ENCODE measurements at places on chromosomes 12 and 14. TPM values are rescaled to one million over a fixed set of nuclear protein-coding genes. Genes with fewer than 3 reads are reported as not detected.

GRCh38 chr12:66072135-66072534 lies 58.4 kb downstream of the LLPH start:
- no peak for DNase-seq

GRCh38 chr14:100589071-100589759 lies 2.0 kb upstream of the BEGAIN start:
- no peak for DNase-seq

Gene NRL
- 1.5 TPM for polyA plus RNA-seq

DNA sequence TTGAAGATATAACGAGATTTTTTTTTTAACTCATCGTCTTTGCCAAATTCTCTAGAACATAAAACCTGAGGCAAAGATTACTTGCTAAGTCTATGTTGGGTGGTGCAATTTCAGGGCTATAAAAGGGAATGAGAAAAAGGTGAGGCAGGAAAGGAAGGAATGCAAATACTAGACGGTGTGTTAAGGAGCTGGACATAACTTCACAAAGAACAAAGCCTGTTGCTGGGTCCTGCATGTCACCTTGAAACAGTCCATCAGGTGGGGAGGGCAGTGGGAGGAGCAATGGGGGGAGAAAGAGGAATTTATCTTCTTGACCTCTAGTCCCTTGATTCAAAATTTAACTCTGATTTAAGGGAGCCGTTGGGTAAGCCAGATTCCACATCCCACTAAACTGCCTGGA lies 16.1 kb upstream of the DUSP6 start:
- no peak for DNase-seq

Gene RERGL
- polyA plus RNA-seq = not detected

DNA sequence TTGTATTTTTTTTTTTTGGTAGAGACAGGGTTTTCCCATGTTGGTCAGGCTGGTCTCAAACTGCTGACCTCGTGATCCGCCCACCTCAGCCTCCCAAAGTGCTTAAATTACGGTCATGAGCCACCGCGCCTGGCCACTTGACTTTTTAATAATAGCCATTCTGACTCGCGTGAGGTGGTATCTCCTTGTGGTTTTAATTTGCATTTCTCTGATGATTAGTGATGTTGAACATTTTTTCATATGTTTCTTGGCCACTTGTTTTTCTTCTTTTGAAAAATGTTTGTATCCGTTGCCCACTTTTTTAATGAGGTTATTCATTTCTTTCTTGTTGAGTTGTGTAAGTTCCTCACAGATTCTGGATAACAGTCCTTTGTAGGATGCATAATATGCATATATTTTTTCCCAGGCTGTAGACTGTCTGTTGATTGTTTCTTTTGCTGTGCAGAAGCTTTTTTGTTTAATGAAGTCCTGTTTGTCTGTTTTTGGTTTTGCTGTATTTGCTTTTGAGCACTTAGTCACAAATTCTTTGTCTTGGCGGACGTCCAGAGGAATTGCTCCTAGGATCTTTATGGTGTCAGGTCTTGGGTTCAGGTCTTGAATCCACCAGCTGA lies 10.3 kb upstream of the PGAM5 start:
- DNase-seq = no peak

Gene RASSF9
- polyA plus RNA-seq = not detected

DNA sequence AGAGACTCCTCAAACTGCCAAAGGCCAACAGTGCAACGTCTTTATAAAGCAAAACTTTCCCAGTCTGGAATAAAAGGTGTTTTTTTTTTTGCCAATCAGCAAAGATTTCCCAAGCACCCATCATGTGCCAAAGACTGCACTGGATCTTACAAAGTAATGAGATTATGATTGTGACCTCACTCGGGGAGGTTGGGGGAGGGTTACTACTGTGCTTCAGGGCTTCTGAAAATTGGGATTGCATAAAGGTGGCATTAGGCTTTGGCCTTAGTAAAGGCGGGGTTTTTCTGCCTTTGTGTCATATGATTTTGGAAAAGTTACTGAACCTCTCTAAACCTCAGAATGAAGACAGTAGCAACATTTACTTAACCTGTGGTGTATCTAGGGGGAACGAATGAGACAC lies 233.8 kb downstream of the DACT1 start:
- no peak for DNase-seq

DNA sequence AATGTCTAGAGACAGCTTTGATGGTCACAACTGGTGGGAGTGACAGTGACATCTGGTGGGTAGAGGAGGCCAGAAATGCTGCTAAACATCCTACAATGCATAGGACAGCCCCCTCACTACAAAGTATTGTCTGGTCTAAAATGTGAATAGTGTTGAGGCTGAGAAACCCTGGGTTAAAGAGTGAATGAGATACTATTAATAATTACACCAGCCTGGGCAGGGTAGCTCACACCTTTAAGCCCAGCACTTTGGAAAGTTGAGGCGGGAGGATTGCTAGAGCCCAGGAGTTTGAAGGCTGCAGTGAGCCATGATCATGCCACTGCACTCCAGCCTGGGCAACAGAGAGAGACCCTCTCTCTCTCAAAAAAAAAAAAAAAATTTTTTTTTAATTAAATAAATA lies 11.1 kb downstream of the SVOP start:
- no peak for DNase-seq

Gene DAO
- polyA plus RNA-seq = not detected

Data from CD8-positive, alpha-beta memory T cell (primary cell).